ENCODE measurements at places on chromosomes 2 and 18.
A peak's percentile ranks its signal among the peaks of the same experiment; 100 is the strongest.

- no peak for DNase-seq
Measured at GRCh38 chr18:35635170-35635569, 53.6 kb downstream of the GALNT1 start.

DNA sequence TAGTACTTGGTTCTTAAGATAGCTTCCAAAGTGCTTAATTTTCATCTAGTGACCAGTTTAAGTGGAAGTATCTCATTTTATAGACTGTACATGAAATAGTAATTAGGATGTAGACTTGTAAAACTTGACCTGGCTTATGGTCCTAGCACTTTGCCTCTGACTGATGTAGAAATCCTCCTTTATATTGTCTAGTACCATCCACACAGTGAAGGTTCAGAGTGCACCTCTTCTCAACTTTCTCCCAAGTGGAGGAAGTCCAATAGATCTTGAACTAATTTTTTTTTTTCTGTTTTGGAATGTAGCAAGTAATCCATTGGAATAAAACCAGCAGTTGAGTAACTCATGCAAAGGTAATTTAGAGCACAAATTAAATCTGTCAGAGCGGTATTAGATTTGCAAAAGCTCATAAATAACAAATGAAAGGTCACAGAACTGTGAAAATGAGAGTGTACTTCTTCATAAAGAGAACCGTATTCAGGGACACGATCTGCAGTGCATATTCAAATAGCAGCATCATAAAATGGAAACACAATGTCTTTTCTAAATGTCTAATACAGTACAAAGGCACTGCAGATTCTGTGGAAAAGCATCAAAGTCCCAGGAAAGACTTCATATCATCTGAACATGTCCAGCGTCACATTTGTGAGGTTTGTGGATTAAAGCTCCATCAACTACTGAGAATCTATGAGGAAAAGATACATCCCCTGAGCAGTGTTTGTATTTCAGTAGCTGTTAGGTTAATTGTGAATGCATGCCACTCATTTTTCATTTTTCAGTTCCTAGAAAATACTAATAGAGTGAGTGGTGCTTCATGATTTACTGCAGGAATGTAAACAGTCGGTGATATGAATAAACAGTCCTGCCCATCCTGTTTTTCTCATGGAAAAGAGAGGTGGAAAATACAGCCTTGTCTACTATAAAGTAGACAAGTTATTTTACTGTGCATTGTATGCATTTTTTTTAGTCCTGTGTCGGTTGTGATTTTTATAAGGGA is 100.7 kb downstream of the LYPD6 start:
- DNase-seq: peak; percentile 31

GRCh38 chr2:73031725-73032701 is 39.5 kb downstream of the SFXN5 start:
- no peak for DNase-seq

DNA sequence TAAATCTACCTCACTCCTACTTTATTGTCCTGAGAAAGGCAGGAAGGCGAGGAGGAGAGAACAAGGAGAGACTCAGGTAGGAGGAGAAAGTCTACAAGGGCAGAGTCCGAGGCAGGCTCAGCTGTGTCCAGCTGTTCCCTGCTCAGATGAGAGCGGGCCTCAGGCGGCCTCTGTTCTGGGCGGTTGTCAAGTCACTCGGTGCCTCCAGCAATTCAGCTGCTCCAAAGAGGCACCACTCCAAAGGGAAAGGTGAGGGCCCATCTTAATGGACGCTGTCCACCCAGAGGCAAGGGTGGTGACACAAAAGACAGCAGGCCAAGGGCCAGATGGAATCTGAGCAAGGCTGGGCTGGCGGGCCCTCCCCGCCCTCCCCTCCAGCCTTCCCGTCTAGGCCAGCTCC is 101.4 kb upstream of the EPAS1 start:
- DNase-seq: no peak

- DNase-seq: no peak
Measured at GRCh38 chr2:70010576-70011111, 49.2 kb upstream of the ASPRV1 start.

DNA sequence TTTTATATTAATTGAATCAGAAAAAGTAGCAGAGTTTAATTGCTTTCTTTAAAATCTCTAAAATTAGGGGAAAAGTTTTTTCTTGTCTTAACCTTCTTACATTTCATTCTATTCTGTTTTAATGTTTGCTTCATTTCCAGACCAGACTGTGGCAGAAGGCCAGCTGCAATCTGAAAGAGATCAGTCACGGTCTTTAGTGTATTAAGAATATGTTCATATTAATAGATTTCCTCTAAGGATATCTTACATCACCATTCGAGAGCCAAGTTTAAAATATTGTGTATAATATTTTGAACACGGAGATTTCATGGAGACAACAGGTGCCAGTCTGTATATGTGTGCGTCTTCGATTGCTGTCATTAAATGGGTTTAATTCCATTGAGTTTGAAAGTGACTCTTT is 230.9 kb upstream of the ZSWIM2 start:
- DNase-seq: no peak

DNA sequence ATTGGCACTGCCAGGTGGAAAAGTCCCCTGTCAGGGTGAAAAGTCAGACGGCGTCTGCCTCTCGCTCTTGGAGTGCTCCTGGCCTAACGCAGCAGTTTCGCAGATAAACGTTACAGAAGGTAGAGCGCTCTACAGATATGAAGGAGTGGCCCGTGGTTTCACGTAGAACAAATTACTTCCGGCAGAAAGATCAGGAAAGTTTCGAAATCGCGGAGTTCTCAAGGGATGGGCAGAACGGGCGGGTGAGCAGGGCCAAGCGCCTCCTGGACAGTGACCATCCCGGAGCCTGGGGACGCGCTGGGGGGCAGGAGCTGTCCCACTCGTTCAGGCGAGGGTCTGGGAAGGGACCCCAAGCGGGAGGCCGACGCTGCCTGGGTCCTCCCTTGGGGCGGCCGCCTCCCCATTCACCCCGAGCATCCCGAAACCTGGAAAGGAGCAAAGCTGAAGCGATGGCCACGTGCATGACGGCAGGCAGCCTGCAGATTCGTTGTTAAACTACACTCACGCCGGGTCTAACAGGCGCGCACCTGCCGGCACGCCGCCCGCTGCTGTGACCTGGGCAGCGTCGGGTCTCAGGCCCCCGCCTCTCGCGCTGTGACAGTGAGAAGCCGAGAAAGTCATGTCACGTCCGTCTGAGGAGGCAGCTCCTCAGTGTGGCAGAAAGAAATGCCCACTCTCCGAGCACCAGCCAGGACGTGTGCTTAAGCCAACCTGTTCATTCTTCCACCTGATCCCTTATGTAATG is 122.9 kb upstream of the SALL3 start:
- DNase-seq: no peak

GRCh38 chr2:62686012-62686685 is 19.4 kb upstream of the EHBP1 start:
- peak; percentile 93 for DNase-seq

- DNase-seq: peak; percentile 97
Measured at GRCh38 chr18:8661754-8662559, 43.4 kb upstream of the MTCL1 start.

GRCh38 chr2:7363906-7364305 is 446.7 kb downstream of the RNF144A start:
- DNase-seq: no peak

GRCh38 chr2:210318891-210319290 is 3.9 kb upstream of the MYL1 start:
- no peak for DNase-seq

- DNase-seq: no peak
Measured at GRCh38 chr2:171792886-171793580, 101.0 kb downstream of the SLC25A12 start.

DNA sequence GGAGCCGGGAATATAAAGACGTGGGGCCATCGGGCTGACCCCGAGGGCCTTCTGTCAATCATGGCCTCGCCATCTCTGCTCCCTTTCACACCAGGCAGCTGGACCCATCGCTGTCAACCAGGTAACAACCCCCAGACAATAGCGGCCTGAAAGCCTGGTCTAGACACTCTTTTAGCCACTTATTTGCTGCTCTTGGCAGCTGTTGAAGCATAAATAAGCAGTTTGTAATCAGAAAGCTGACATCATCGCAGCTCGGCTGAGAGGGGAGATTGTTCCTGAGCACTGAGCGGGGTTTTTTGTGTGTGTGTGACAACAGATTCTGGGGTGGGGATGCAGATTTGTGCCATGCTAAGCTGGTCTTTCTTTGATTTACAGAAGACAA is 423.6 kb upstream of the POU3F3 start:
- no peak for DNase-seq

- no peak for DNase-seq
Measured at GRCh38 chr2:123002660-123003248, 1022.3 kb upstream of the CNTNAP5 start.

DNA sequence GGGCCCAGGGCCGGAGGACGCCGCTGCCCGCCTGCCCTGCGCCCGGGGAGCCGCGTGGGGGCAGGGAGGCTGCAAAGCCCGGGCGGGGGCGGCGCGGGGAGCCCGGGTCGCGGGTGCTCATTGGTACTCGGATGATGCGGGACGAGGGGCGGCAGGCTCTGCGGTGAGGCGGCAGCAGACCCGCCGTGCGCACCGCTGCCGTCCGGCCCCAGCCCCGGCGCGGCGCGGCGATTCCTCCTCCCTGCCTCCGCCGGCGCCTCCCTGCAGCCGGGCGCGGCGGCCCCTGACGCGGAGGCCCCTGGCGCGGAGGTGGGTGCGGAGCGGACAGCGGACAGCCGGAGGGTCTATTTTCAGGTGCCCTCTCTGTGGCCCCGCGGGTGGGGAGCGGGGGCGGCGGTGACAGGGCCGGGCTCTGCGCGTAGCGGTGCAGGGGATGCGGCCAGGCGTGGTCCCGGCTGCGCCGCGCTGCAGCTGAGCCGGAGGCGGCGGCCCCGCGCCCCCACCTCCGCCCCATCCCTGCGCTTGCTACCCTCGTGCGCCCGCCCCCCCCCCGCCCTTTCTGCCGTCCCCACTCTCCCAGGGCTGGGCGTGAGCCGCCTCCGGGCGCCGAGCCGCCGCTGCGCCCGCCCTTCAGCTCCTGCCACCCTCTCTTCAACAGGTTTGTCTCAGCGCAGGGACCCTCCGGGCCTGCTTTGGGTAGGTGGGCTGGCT is 640 bp downstream of the SPTBN1 start:
- DNase-seq: peak; percentile 40

DNA sequence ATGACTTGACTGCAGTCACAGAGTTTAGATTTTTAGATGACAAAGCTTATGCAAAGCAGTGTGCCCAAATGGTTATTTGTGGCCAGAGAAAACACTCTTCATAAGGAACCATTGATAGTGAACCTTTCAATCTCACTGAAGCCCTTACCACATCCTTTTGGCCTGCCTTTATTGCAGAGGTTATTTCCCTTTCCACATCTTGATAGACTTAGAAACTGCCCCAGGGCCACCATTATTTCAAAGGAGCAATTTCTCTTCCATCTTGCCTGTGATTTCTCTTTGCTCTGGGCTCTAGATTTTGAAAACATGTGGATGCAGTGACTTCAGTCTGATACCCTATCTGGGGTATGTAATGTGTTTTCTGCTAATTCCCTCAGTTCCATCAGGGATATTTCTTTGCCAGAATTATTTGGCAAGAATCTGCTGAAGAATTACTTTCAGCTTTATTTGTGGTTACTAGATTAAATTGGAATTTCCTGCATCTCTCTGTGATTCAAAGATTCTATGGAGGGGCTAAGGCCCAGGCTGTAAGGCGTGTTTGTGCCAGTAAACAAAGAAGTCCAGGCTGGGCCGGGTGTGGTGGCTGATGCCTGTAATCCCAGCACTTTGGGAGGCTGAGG is 51.0 kb downstream of the MOGAT1 start:
- DNase-seq: no peak
